ENCODE measurements at places on chromosomes 7 and 10.

DNA sequence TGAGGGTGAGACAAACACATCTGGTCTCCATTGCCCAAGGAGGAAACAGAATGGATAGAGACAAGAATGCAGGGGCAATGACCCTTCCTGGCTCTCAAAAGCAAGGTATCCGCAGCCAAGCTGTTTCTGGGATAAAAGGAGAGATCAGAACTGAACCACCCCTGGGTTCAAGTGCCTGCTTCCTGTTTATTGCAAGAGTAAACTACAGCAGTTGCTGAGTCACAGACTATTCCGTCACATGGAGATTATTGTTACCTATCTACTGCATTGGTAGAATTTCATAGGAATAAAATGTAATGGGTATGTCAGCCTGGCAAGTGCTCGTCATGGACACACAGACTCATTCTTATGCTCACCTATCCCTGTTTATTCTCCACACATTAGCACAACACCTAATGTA is 821.6 kb downstream of the GRID1 start:
- DNase-seq = no peak

- peak; percentile 37 for DNase-seq
Observed at GRCh38 chr7:128863433-128863989, 855 bp downstream of the ATP6V1F start.

- no peak for DNase-seq
Observed at GRCh38 chr10:71220689-71221540, 8.5 kb downstream of the UNC5B start.

GRCh38 chr10:86017841-86018734 is 348.5 kb downstream of the GRID1 start:
- no peak for DNase-seq

GRCh38 chr10:3867454-3868270 is 82.7 kb upstream of the KLF6 start:
- no peak for DNase-seq

GRCh38 chr7:149420006-149420405 is 40.9 kb downstream of the ZNF777 start:
- DNase-seq = no peak

DNA sequence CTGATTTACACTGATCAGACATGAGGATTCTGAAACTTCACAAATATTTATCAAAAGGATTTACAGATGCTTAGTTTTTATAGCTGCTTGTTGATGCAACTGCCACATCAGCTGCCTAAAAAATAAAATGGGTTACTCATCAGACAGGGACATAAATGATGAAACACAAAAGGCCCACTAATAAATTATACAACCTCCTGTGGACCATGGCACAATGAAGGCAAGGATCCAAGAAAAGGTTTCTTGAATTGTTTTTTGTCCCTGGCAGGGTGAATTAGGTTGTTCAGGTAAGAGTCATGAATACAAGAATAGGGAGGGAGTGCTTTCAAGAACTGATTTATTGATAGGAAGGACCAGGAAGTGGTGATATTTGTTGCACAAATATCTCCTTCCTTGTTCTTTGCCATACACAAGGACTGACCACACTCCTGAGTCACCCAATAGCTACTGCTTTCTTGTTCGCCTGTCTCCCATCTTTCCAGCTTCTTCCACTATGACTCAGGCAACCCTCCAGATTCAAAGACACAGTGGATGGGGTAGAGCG is 234.5 kb downstream of the AHR start:
- no peak for DNase-seq

GRCh38 chr10:16119445-16119844 is 259.1 kb upstream of the MINDY3 start:
- no peak for DNase-seq

All from T-cell (primary cell).